ENCODE measurements at places on chromosomes 6 and 20.

- DNase-seq = no peak
Observed at GRCh38 chr20:63325021-63325471, 32.1 kb downstream of the COL20A1 start.

DNA sequence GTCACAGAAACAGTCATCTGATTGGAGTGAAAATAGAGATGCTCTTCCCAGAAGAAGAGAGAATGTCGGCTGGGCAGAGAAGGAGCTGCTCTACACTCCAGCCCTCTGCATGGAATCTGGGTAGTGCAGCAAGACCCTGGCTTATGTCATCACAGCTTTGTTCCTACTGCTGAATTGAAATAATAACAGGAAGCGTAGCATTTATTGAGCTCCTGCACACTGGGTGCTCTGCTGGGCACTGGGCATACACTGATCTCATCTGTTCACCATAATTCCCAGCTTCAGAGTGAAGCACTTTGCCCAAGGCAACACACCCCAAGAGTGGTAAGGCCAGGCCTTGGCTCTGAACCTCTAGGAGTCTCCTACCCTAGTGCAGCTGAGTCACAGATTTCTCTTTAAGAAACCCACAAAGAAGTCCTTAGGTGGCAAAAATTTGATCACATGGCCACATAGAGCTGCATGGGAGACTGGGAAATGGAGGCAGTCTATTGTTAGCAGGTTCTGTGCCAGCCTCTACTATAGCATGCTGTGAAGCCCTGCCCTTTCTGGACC is 3.9 kb upstream of the SDCBP2 start:
- DNase-seq = no peak

GRCh38 chr6:20554326-20554725 is 20.1 kb downstream of the CDKAL1 start:
- no peak for DNase-seq

- no peak for DNase-seq
Observed at GRCh38 chr6:63887002-63887751, 251.6 kb downstream of the PHF3 start.

- no peak for DNase-seq
Observed at GRCh38 chr6:105485456-105485855, 82.6 kb upstream of the PREP start.

DNA sequence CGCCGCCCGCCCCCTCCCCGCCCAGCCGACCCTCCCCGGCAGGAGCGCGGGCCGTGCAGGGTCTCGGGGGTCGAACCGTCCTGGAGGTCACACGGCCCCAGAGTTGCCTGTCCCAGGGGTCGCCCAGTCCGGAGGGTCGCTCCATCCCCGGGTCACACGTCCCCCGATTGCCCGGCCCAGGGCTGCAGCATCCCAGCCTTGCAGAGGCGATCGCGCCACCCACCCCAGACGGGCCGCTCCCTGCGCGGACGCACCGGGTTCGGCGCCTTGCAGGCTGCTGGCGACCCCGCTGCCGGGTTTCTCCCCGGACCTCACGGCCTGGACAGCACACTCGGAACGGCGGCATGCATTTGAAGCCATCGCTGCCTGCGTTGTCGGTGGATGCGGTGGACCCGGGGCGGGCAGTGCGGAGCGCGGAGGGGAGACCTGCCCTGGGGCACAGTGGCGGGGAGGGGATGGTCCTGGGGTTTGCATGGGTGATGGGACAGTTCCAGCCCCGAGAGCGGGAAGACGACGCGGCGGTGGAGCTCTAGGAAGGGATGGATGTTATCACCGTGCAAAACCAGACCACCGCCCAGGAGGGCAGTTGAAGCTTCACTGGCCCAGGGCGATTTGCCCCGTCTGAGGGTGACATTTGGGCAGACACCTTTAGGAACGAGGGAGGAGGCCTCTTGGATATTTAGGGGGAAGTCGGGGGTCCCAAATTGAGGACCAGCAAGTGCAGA is 22.7 kb upstream of the FRMD1 start:
- DNase-seq = no peak

GRCh38 chr6:79630883-79631692 is at the start of gene SH3BGRL2:
Gene SH3BGRL2, plus strand, starts transcription at chr6:79631329. Its CDS starts 133 bp downstream, at chr6:79631462.
- DNase-seq = peak; percentile 33

DNA sequence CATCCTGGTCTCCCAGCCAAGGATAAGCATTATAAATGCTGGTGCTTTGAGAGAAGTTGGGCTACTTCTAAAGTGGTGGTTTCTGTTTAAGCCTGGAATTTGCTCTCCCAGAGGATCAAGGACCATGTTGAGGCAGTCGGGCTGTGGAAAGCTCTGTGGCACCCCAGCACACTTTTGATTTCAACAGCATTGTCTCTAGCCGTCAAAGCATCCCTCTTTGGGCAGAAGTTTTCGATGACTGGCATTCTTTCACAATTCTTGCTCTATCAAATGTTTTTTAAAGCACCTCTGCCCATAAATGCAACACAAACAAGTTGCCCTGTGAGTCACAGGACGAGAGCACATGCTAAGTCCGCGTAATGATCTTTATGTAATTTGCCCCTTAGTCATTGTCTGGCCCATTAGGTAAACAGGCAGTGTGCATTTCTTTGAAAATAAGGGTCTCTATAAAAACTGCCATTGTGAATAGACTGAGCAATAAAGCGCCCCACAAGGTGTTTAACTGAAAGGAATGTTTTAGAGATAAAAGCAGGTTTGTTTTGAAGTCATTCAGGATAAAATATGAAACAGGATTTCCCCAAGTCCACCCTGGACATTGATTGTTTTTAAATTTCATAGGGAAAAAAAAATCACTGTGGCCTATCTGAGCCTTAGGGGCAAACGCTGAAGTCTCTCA is 44.7 kb upstream of the FOXQ1 start:
- DNase-seq = no peak

DNA sequence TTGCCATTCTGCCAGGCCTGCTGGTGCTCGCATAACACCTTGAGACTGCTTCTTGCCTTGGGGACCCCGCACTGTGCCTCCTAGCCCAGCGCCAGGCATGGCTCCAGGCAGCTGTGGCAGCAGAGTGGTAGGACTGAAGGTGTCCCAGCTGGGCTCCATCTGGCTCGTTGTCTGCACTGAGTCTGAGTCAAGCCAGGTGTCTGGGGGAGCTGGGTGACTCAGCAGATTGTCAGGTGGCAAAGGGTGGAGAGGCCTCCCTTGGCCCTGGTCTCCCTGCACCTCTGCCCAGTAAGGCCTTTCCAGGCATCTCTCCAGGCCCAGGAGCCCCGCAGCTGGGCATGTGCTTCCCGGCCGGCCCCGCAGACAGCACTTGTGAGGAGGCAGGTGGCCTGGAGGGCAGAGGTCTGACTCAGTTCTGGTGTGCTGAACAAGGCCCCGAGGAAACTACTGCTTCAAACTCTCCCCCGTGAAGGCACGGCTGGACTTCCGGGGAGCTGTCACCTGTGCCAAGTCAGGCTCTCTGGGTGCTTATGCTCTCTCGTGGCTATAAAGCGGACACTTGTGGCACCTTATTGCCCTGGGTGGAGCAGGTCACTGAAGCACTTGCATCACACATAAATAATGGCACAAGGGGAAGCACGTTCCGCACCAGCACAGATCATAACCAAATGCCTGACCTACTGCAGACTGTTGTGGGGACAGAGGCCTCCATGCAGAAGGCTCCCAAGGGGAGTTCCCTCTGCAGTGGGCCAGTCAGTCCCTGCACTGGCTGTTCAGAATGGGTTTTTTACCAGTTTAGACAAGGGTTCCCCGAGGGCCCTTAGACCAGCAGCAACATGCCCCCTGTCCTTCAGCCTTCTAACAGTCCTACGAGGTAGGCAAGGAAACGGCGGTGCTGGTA is 27.5 kb downstream of the FOXC1 start:
- DNase-seq = no peak

GRCh38 chr20:35525639-35526038 is 3.8 kb downstream of the C20orf173 start:
- no peak for DNase-seq

DNA sequence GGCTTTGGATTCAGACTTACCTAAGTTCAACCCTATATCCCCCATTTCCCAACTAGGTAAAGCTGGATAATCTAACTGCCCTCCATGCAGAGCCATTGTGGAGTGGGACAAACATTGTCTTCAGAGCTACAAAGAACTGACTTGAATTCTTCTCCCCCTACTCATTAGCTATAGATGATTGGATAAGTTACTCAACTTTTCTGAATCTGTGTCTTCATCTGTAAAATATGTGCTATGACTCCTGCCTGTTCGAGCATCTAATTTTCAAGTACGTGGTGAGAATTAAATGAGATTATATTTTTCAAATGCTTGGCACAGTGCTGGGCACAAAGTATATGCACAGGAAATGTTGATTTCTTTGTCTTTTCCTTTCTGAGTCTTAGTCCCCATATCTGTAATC is 240.3 kb upstream of the TCF21 start:
- no peak for DNase-seq

DNA sequence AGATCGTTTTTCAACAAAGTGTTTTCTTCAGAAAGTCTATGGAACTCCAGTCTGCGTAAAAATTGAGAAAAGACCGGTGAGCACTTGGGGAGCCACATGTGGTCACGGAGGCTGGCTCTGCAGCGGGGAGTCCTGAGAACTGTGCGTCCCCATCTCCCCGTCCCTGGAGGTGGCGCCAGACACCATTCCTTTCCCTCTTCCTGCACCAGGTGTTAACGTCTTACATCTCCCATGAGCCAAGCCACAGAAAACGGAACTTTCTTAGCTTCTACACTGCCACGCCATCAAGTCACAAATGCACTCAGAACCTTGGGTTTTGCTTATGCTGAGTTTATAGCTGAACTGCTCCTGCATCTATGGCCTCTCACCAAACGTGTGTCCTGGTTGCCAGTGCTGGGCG is 62.6 kb downstream of the GINS1 start:
- DNase-seq = peak; percentile 59

GRCh38 chr6:14231501-14232280 is 114.1 kb downstream of the CD83 start:
- no peak for DNase-seq

DNA sequence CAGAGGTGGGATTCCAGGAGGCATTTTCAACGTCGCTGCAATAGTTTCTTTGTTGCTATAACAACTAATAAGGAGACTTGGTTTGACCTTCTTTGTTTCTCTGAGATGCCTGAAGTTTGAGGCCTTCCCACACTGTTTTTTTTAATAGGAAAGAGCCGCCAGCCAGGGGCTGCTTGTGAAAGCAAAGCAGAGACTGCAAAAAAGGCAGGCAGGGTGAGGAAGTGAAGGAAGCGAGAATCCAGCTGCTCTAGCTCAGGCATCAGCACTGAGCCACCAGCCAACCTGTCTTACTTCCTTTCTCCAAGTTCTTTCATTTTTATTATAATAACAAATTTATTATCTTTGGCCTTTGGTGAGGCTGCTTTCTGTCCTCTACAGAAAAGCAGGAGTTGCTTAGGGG is 179.1 kb downstream of the DOK5 start:
- no peak for DNase-seq

- DNase-seq = no peak
Observed at GRCh38 chr6:92496527-92496926, 922.8 kb downstream of the EPHA7 start.

DNA sequence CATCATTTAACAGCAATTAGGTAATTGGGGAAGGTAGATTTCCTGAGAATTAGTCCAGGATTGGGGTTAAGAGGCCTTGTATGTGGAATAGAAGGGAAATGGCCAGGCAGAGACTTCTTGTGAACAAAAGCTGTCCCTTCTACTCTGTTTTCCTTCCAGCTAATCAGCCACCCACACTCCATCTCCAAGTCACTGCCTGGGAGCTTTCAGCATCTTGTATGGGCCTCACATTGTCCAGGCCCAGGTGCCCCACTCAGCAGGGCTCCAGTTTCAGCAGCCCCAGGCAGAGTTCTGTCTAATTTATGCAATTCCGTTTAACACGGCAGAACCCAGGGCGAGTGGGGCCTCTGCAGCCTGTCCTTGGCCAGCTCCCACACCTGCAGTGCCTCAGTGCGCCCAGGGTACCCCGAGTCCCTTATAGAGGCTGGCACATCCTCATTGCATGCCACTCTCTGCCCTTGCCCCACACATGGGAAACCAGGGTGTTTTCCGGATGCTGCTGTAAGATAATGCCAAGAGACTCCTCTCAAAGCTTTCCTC is 113.0 kb downstream of the EDN3 start:
- no peak for DNase-seq

- no peak for DNase-seq
Observed at GRCh38 chr6:154528310-154528915, 17.9 kb upstream of the CNKSR3 start.

GRCh38 chr6:96520171-96521115 is 1.2 kb upstream of the UFL1 start:
- no peak for DNase-seq

DNA sequence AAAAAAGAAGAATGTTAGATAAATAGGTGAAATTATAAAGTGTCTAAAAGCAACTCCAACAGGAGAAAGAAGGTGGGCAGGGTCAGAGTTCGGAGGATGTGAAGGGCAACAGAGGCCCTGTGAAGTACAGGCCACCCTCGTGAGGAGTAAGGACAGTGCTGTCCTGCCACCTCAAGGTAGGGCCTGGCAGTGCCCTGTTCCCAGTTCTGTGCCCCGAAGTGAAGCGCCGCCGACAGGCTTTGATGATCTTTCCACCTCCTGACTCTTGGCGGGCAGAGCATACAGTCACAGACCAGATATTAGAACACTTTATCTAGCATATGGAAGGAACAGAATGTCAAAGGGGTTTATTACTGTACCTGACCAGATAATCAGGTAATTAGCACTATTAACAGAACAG is 75.8 kb downstream of the GJA10 start:
- DNase-seq = no peak

- DNase-seq = no peak
Observed at GRCh38 chr6:47256361-47256760, 53.3 kb downstream of the TNFRSF21 start.

GRCh38 chr6:81086991-81087390 is 665.5 kb downstream of the TENT5A start:
- DNase-seq = no peak

DNA sequence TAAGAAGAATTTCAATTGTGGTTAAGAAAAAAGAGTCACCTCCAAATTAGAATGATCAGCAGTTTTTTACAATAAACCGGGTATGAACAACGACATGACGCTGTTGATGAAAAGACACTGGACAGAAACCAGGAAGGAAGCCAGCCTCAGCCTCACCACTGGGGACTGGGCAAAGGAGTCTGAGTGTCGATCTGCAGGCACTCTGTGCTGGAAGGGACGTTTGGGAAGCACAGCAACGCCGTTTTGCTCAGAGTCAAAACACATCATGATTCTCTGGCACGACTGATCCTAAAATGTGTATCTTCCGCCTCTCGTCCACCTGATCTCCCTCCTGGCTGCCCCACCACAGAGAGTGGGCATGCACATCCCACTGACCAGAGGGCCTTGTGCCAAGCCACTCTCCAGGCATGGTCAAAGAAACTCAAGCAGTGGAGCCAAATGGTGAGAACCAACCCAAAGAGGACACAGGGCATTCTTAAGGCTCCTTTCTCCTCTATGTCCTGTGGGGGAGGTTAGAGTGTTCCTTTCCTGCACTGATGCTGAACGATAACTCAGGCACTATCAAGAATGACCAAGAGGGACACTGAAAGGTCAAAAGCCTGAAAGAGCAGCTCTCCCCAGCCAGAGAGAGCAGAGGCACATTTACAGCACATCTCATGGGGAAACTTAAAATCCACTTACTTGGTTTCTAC is 68.8 kb downstream of the AGPAT4 start:
- DNase-seq = no peak

Measured in GM19239 (cell line).